ENCODE measurements at places on chromosomes 4 and X.

DNA sequence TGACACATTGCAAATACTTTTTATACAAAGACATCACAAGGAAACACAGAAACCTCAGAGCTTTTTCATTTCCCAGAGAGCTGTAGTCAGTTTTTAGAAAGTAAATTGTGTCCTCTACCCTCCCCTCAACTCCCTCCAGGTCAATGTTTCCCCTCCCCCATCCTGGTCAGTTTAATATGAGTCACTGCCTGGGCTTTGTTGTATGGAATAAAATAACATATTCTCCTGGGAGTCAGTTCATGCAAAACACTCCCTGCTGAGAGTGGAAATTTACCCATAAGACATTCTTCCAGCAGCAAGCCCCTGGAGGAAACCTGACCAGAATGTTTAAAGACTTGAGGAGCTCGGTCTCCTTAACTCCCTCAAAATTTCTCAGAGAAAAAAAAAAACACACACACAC, 270.1 kb upstream of the LDB2 start:
- no peak for DNase-seq

DNA sequence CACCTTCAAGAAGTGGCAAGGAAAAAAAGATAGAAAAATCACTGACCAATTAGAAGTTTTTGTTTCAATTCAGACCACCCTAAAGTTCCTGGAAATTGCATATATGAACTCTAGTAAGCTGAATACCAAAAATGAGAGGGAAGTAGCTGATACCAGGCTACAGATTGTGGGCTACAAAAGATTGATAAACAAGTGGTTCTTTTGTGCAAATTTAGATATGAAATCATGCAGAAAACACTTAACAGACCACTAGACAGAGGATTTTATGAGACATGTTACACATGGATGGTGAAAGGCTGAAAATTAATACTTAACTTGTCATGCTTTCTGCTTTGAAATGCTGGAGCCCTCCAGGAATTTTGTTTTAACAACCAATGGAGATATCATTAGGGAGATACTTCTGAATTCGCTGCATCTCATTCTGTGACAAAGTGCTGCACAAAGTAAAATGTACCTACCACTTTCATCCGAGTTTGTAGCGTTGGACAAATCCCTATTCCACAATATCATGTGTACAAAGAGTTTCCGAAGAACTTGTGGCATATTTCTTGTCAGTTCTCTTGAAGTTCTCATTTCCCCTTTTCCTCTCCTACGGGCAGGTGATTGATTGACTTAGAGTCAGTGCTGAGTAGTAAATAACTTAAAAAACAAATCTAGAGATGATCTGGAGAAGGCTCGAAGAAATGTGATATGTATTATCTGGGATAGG, 235.0 kb downstream of the PALLD start:
- DNase-seq, result no peak

DNA sequence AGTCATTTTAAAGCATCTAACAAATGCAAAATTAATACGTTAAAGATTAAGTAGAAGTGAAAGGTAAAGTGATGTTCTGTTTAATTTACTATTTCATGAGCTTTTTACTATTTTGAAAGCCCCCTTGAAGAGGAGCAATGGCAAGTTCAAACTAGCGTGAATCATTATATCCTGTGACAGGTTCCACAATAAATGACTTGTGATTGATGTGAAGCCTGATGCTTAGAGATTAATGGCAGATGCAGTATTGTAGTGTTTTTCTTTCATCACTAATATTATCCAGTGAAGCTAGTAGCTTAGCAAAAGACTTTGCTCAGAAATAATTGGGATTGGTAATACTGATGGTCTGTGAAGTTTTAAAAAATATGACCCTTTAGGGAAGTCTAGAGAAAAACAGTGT, 57.3 kb downstream of the STOX2 start:
- no peak for DNase-seq

DNA sequence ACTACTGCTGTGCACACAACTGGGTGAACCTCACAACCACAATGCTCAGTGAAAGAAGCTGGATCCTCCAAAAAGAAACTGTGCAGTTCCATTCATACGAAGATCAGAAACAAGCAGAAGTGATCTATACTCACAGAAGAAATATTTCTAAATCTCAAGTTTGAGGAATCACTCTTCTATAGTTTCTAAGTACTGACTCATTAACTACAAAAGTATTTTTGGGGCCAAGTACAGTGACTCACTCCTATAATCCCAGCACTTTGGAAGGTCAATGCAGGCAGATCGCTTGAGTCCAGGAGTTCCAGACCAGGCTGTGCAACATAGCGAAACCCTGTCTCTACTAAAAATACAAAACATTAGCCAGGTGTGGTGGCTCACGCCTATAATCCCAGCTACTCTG, 51.3 kb upstream of the RELL1 start:
- DNase-seq, result peak; percentile 10

GRCh38 chrX:111830571-111830970, 45.4 kb upstream of the TRPC5OS start:
- no peak for DNase-seq

DNA sequence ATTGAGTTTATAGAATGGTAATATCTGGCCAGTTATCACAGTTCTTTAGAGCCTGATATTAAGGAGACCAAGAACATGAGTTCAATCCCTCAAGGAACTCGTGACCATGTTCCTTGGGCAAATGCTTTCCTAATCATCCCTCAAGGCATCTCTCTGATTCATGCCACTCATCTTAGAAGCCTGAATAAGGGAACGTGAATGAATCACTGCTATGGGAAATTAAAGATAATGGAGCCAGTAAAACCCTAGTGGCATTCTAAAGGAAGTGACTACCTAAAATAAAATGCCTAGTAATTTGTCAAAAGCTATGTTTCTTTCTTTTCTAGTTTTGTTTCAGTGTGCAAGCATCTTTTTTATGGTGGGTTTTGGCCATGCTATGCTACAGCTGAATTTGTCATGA, 1161.3 kb downstream of the C4orf33 start:
- DNase-seq, result peak; percentile 4

DNA sequence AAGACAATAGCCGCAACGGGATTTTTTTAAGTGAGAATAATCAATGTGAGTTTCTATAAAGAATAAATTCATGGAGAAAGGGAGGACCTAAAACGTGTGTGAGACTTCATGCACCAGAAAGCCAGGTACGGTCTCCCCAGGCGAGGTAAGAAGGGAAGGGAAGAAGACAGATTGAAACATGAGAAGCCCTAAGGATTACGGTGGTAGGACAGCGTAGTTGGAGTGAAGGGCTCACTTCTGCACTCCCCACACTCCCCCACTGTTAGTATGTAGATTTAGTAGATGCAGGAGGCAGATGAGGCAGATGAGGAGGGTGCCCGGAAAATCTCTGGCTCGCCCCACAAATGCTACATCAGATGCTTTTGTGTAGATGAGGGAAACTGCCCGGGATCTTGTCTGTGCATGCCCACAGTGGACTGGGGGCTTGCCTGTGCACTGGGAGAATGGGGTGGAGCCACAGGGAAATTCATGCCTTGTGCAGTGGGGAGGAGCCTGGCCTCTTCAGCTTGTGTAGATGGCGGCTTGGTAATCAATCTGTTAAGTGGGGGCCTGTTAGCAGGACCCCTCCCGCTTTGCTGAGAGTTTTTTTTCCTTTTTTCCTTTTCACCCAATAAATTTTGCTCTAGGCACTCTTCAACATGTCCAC, 1544.5 kb upstream of the TENM3 start:
- no peak for DNase-seq

- no peak for DNase-seq
Observed at GRCh38 chr4:137601934-137602333, 69.6 kb upstream of the PCDH18 start.

DNA sequence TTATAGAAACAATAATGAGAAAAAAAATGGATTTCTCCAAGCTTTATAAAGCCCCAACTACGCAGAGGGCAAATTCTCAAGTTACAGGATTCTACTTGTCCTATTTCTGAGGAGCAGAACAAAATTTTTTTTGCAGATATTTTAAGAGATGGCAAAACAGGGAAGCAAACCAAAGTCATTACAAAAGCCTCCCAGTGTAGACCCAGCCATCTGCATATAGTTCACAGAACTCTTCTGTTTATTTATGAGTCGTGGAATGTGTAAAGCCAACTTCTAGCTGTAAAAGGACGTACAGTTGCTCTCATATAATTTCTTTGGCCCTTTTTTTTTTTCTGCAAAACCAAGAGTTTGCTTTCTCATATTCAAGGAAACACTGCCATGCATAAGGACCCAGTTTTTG, 120.4 kb downstream of the PCDH7 start:
- DNase-seq, result no peak

- no peak for DNase-seq
Observed at GRCh38 chr4:86483773-86484172, 110.3 kb upstream of the PTPN13 start.

DNA sequence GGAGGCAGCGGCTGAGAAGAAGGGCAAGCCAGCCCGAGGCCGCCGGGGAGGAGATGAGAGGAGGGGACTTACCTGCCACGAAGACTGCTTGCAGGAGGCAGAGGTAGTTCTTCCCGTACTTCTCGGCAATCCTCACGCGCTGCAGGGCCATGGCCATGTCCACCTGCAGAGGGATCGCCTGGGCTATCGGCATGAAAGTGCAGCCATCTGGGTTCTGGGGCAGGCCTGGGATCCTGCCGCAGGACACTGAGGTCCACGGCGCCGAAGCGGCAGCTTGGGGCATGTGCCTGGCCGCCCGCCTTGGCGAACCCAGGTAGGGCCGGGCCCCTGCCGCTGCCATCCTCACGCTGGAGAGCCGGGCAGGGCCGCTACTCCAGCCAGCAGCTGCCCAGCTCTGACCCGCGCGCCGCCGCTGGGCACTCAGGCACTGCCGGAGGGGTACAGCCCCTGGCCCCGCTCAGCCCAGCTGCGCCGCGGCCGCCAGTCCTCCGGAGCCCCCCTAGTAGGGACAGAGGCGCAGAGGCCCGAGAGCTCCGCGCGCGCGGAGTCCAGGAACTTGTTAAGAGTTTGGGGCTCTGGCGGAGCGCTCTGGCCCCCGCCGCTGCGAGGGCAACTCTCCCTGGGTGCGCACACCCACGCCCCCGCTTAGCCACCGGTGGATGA, 16.0 kb downstream of the MCF2 start:
- DNase-seq, result no peak

GRCh38 chr4:46994007-46994405, 625 bp upstream of the GABRA4 start:
- no peak for DNase-seq

DNA sequence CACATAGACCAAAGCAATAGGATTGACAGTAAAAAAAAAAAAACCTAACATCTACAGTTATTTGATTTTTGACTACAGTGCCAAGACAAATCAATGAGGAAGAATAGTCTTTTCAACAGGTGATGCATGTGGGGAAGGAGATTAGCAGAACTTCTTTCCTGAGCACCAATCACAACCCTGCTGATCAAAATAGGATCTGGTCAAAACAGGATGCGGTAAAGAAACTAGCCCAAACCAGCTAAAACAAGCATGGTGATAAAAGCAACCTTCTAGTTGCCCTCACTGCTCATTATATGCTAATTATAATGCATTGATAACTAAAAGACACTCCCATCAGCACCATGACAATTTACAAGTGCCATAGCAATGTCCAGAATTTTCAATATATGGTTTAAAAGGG, 667.5 kb downstream of the GRXCR1 start:
- DNase-seq, result no peak

- no peak for DNase-seq
Observed at GRCh38 chr4:36385951-36386571, 104.6 kb downstream of the DTHD1 start.

GRCh38 chrX:153477364-153477857, 7.0 kb upstream of the HAUS7 start:
- DNase-seq, result no peak

DNA sequence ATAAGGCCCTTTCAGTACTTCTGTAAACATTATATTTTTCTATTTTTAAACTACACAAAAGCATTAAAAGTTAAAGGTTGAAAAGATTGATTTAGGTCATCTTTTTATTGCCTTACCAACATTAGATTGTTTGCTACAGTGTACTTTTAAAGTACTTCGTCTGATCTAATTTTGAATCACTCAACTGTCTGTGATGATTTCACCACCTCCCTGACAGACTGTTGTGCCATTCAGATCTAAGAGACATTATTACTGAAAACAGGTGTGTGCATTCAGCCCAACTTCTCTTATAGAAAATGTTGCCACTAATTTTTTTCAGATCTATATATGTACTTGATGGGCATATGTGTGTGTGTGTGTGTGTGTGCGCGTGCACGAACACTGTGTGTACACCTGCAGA, 39.3 kb downstream of the GASK1B start:
- DNase-seq, result no peak

GRCh38 chrX:99522450-99522849, 887.6 kb downstream of the PCDH19 start:
- DNase-seq, result no peak

DNA sequence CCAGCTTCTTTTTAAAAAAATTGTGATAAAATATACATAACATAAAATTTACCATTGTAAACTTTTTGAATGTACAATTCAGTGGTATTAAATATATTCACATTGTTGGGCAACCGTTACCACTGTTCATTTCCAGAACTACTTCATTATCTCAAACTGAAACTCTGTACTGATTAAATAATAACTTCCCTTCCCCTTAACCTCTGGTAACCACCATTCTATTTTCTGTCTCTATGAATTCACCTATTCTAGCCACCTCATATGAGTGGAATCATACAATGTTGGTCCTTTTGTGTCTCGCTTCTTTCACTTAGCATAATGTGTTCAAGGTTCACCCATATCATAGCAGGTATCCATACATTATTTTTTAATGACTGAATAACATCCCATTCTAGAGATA, 8.3 kb downstream of the GPR50 start:
- DNase-seq, result no peak

DNA sequence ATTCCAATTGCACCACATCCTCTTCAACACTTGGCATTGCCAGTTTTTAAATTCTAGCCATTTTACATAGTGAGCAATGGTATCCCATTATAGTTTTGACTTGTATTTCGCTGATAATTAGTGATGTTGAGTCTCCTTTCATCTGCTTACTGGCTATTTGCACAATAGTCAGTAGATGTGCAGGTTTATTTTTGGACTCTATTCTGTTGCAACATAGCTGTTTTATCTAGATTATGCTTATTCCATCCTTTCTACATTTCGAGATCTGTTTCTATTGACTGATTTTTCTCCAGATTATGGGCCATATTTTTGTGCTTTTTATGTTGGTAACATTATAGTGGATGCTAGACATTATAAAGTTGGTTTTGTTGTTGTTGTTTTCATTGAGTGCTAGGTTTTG, 106.1 kb downstream of the WWC2 start:
- DNase-seq, result no peak

DNA sequence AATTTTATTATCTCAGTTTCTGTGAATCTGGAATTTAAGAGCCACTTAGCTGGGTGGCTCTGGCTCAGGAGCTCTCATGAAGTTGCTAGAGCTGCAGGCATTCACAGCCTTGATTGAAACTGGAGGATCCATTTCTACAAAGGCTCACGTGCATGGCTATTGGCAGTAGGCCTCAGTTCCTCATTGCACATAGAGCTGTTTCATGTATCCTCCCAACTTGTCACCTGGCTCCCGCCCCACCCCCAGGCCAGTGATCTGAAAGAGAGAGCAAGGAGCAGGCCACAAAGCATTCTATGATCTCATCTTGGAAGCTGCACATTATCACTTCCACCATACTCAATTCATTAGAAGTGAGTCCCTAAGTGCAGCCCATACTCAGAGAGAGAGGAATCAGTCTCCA, 18.5 kb upstream of the AP1AR start:
- DNase-seq, result no peak

- DNase-seq, result no peak
Observed at GRCh38 chrX:63855896-63856295, 70.9 kb upstream of the ARHGEF9 start.

All from H54 (cell line).